ENCODE measurements at places on chromosomes 7 and 10.

DNA sequence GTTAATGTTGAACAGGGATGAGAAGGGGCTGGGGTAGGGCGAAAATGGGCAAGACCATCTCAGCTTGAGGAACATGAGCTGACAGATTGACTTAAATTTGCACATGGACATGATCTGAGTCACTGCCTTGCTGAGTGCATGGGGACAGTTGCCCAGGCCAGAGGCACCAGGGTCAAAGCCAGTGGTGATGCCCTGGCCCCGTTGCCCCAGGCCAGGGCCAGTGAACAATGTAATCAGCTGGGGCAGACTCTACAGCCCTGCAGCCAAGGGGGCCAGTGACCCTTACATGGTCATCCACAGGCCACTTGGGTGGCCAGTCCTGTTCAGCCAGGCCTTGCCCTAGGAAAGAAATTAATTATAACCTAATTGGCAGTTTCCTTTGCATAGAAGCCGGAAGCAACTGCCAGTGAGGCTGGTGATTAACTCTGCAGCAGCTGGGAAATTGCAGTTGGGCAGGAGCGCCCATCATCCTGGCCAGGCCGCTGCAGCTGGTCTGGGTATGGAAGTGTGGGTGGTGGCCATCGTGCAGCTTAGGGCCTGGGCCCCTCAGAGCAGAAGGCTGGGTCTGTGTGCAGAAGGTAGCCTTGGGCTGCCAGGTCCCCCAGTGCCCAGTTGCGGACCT lies 9.6 kb downstream of the RET start:
- DNase-seq, result no peak

GRCh38 chr7:47484457-47484856 lies 97.5 kb downstream of the TNS3 start:
- no peak for DNase-seq

DNA sequence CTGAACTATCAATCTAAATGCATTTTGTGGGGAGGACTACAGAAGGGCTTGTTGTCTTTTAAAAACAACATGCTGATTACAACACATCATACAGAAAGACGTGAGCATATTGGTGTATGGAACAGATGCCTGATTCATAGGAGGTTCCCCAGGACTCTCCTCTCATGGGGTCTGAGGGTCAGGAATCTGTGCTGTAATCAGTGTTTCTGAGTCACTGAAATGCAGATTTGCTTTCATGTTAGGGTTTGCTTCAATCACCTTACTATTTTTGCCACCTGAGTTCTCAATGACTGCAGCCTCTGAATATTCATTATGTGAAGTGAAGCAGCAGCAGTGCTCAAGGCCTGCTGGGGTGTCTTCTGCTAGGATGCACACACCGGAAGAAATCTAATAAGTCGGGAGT lies 550 bp upstream of the ANK3 start:
- no peak for DNase-seq

- no peak for DNase-seq
These were observed 3.3 kb downstream of the SRGN start for GRCh38 chr10:69091143-69091651.

GRCh38 chr7:95002775-95003174 lies 95.4 kb downstream of the PPP1R9A start:
- DNase-seq, result no peak

GRCh38 chr7:27179503-27180430 lies 5.3 kb downstream of the HOXA11 start:
- no peak for DNase-seq

DNA sequence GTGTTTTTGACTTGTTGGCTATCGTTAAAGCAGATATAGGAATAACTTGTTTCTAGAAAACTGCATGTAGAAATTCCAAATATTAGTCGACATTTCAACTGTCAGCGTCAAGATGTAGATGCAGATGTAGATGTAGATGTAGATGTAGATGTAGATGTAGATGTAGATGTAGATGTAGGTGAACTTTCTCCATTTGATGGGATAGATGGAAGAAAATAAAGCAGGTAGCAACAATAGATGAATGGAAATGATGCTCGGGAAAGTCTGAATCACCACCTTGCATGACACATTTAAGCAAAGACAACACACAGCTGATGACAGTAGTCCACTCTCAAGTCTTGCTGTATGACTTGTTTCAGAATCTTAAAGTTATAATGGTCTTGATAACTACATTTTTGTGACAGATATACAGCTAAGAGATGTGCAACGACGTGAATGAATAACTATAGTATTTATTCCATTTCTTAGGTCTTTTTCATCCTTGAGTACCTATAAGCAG lies 53.5 kb downstream of the SND1 start:
- DNase-seq, result no peak

DNA sequence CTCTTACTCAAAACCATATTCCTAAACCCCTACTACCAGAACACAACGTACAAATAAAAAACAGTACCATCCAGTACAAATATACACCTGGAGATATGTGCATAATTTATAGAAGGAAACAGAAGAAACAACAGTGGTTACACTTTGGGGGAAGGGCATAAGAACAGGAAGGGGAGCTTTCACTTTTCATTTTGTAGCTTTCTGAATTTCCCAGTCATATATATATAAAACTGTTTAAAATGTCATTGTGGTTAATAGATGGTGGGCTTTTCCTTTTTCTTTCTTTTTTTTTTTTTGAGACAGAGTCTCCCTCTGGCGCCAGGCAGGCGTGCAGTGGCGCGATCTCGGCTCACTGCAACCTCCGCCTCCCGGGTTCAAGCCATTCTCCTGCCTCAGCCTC lies 47.2 kb downstream of the MALSU1 start:
- no peak for DNase-seq

DNA sequence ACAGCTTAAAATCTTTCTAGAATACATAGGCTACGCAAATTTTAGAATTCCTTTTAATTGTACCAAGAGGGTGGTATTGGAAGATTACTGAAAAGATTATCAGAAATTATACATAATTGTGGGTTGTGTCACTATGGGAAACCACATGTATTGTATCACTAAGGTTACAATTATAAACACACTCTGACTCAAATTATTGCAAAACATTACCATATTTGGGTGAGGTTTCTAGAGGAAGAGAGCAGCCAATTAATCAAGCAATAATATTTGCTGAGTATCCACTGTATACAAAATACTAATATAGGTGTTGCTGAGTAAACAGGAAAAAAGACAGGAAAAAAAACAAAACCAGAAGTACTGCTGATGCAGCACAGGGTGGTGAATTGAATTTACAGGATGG lies 3.1 kb upstream of the CAPZA2 start:
- DNase-seq, result peak; percentile 33

DNA sequence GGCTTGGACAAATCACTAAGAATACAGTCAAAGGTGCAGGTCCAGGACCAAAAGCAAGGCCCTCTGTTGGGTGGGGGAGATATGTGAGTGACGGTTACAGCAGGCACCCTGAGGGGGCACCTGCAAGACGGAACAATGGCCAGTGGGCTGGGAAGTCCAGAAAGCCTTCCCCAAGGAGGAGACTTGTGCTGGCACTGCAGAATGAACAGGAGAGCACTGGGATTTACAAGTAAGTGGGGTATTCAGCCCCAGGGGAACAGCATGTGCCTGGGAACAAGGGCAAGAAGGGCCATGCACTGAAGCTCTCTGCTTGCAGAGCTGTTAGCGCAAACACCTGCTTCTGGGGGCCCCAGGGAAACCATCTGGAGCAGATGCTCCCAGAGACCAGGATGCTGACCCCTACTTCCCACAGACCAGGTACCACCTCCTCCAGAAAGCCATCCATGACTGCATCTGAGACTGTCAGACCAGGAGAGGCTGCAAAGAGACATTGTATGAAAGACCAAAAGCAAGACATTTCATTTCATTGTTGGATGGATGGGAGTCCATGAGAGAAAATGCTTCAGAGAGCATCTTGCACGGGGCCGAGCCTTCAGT lies 24.6 kb upstream of the ZMIZ1 start:
- no peak for DNase-seq

DNA sequence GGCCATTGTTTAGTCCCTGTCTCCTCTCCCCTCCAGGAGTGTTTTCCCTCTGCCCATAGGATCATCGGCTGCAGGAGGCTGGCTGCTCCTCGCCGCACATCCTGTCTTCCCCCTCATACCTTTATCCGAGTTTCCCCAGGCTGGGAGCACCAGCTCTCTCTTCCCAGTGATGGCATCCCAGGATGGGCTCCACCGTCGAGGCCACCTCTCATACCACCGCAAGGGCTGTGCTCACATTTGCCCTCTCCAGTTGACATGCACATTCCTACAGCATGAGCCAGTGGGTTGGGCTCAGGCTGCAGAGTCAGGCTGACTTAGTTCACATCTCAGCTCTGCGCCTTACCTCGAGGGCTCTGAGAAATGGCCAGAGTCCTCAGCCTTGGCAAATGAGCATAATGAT lies 12.1 kb downstream of the HKDC1 start:
- DNase-seq, result peak; percentile 38

DNA sequence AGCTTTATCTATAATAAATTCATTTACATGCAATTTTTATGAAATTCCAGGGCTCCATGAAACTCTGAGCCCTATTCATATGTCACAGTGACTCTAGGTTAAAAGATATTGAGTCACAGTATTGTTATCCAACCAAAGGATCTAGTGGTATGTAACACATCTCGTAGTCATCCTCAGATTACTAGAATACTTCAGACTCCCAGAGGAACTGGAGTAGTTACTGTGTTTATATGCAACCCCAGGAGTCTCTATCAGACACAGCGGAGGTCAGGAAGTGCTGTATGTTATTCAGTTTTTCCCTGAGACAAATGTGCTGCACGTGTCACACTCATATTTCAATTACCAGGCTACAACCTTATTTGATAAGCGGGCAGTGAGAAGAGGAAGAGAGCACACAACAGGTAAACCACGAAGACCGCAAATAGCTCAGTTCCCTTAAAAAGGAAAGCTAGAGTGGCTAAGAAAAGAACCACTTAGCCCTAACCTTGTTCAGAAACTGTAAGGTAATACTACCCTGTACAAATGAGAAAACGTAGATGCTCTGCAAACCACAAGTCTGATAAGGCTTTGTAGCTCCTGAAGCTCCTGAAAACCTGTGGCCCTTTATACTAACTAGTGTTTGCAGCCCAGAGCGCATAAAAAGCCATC lies 114.0 kb upstream of the CNTNAP2 start:
- no peak for DNase-seq

DNA sequence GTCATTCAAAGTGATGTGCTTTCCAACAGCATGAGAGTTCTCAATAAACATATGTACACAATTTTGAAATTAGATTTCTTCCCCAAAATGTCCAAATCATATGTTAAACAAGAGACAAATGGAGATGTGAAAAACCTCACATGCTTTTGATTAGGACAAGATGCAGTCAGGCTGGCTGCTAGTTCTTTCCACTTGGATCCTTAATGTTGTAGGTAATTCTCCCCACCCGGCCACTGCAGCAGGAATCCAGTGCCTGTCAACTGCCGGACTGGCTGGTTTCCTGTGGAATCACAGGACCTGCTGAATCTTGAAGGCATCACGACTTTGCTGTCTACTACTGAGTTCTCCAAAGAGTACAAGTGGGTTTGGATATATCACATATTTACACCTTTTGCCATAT lies 138.6 kb upstream of the AKR1E2 start:
- DNase-seq, result no peak

GRCh38 chr7:142357953-142358520 lies 100.2 kb upstream of the PRSS58 start:
- DNase-seq, result peak; percentile 36

DNA sequence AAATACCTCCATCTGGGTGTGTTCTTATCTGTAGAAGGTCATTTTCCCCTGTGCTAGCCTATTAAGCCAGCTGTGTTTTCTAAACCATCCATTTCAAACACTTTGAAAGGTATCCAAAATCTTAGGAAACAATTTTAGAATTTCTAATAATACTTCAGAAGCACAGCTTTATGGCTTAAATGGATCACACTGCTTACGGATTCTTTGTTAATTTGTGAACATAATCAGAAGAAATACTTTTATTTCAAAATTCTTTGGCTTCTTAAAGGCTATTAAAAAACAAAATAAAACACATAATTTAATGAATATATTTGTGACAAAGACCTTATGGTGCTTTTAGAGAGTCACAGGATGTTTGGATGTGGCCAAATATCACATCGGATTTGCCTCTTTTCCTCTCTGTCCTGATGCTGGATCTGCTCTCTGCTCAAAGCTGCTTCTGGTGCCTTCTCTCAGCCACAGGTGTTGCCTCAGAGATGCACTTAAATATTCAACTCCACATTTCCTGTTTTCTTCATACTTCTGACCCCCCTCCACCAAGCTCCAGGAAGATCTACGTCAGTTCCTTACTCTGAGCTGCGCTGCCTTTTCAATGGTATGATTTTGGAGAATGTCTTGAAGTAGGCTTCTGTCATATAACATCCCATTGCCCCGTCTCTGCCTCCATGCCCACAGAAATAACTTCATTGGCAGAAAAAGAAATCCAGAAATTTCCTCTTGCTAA lies 230.6 kb downstream of the MLLT10 start:
- DNase-seq, result no peak
